ELF-1 (cell line): ENCODE measurements at places on chromosomes 11 and 22.

DNA sequence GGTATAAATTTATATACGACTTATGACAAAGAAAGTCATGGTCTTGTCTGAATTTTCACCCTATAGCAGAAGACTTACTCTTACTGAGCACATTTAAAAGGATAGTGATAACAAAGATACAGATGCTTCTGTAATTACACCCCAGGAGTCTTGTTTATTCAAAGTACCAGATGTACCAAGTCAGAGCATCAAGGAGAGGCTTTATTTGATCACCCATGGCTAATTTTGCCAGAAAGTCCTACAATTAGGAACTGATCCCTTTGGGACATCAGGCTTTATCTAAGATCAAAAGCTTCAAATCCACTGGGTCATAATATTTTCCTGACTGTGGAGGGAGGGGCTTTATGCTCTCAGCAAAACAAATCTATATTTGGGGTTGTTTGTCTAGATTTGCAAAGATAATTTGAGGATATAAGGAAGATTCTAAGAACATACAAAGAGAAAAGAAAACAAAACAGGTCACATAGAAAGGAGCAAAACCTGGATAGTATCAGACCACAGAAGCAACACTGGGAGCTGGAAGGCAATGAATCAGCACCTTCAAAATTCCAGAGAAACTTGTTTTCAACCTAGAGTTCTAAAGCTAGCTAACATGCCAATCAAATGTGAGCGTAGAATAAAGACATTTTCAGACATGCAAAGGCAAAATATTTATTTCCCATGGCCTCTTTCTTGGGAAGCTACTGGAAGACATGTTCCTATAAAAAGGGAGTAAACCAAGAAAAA is 124.8 kb upstream of the CSNK2A3 start:
- DNase-seq = no peak

- DNase-seq = no peak
Measured at GRCh38 chr11:79525257-79525656, 84.4 kb upstream of the TENM4 start.

DNA sequence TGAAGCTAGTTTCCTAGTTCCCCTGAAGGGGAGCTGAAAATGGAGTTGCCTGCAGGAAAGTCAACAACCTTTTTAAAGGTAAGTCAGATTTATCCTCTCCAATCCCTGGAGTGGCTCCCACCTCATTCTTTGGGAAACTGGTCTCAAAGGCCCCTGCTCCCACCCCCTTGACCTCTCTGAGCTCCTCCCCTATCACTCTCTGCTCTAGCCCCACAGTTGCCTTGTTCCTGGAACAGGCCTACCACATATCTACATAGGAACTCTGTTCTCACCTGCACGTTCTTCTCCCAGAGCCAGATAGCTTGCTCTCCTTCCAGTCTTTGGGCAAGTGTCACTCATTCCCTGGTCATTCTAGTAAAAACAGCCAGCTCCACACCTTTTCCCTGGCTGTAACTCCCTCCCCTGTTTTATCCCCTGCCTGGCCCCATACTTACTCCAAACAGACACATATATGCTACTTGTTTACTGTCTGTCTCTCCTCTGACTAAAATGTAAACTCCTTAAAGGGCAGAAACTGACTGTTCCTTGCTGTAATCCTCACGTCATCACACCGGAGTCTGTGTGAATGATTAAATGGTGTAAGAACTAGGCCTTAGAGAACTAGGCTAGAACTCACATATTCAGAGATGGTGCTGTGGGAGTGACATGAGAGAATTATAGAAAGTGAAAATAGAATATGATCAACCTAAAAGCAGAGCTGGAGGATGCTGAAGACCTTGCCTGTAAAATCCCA is 53.3 kb downstream of the TCF20 start:
- no peak for DNase-seq

DNA sequence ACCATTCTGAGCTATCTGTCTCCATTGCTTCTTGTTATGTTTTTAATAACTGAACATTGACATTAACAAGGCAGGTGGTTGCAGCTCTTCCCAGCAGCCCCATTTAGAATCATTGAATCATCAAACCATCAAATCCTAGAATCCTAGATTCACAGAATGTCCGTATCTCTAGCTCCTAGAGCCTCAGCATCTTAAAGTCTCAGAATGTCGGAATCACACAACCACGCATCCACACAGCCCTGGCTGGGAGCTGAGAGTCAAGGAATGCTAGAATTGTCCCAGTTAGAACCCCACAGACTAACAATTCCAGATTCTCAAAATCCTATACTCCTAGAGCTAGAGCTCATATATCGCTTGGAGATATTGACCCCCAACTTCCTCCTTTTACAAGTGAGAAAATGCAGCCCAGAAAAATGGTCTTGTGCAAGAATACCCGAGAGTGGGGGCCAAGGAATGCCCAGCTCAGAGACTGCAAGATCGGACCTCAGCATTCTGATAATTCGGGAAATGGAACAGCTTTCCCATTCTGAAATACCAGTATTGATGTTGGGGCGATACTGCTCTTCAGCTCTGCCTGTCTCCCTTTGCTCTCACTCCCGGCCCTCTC is 38.8 kb downstream of the PDE2A start:
- DNase-seq = no peak

GRCh38 chr11:1889224-1889930 is 2.3 kb downstream of the PRR33 start:
- DNase-seq = no peak

GRCh38 chr22:26725012-26725676 is 67.8 kb downstream of the MIAT start:
- no peak for DNase-seq

GRCh38 chr11:26623076-26623659 is 51.1 kb upstream of the MUC15 start:
- no peak for DNase-seq

DNA sequence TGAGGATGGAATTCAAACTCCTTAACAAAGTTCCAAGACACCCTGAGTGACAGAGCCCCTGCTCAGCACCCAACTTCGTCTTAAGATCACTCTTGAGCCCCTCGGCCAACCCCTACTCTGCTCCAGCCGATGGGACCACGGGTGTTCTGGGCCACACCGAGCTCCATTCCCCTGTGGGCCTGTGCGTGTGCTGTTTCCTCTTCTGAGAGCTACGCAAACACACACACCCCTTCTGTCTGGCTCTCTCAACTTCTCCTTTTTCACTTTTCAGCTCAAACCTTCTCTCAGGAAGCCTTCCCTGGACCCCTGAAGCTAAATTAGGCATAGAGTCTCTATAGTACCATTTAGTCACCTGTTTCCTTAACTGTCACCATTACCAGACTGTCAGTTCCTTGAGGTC is 37.5 kb upstream of the NNMT start:
- no peak for DNase-seq

DNA sequence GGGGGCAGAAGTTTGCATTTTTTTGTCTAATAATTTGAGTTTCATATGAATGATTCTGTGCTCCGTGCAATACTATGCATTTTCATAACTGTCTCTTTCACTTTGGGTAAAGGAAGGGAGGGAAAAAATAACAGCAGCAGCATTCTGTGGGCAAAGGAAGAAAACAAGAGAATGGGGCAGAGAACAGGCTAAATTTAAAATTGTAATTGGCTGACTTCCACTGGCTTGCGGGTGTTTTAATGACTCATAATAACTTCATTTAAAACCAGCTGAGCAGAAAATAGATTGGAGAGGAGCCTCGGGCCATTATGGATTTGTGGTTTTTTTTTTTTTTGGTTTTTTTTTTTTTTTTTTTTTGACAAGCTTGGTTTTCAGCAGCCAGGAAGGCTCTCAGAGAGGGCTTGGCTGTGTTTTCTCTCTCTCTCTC is 107.4 kb downstream of the ZBTB16 start:
- no peak for DNase-seq

DNA sequence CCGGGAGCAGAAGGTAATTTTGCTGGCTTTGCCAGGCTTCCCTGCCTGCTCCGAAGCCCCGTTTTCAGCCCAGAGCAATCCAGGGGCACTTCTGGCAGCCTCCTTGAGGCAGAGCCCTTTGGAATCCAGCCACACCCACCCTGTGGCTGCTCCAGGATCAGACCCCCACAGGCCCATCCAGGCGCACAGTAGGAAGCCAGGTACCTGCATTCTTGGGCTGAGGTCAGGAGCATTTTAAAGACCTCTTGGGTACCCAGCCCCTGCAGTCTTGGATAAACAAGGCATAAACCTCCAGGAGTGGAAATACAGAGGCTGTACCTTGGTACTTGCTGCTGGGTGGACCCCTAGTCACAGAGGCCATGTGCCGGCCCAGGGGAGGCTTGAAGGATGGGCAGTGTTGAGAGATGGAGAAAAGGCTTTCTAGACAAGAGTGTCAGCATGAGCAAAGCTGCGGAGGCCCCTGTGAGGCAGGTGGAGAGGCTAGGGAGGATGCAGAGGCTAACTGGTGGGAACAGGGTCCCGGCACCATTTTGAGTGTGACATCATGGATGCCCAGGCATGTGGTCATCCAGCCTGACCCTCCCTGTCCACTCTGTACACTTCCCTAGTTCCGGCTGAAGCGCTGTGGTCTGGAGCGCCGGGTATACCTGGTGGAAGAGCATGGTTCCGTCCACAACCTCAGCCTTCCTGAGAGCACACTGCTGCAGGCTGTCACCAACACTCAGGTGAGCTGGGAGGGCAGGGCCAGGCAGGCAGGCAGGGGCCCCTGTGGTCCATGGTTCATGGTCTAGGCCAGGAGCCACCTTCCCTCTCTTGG is 3.9 kb downstream of the MUS81 start:
- no peak for DNase-seq

DNA sequence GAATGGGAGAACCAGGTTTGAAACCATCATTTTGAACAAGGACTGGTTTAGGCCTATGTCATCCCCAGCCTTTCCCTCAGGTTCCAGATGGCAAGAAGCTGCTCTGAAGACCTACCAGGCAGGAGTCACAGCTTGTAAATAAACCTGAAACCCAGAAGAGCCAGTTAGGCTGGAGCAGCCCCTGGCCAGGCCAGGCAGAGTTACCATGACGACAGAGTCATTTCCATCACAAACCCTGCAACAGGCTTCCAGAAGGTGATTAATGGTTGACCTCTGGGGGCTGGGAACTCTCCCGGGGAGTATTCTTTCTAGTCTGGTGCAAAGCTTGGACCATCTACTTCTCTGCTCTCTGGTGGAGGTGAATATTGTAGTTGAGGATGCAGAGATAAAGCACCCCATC is 164.1 kb upstream of the NCAM1 start:
- peak; percentile 97 for DNase-seq

GRCh38 chr11:60348116-60348515 is 21.1 kb downstream of the MS4A6E start:
- no peak for DNase-seq

GRCh38 chr11:31870609-31871309 is 59.6 kb upstream of the PAX6 start:
- peak; percentile 94 for DNase-seq

GRCh38 chr11:32253706-32254105 is 162.8 kb downstream of the RCN1 start:
- DNase-seq = no peak

DNA sequence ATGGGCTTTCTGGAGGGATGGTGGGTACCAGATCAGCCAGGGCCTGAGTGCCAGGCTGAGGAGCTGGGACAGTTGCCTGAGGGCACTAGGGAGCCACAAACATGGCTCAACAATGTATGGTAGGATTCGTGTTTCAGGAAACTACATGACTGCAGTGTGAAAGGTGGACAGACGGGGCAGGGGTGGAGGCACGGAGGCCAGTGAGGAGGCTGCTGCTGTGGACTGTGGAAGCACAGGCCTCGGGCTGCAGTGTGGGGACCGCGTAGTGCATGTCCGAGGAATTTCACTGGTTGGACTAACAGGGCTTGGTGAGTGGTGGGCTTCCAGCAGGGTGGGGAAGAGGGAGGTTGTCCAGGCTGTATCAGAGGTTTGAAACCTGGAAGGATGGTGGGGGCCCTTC is 7.8 kb downstream of the P2RY2 start:
- DNase-seq = no peak

DNA sequence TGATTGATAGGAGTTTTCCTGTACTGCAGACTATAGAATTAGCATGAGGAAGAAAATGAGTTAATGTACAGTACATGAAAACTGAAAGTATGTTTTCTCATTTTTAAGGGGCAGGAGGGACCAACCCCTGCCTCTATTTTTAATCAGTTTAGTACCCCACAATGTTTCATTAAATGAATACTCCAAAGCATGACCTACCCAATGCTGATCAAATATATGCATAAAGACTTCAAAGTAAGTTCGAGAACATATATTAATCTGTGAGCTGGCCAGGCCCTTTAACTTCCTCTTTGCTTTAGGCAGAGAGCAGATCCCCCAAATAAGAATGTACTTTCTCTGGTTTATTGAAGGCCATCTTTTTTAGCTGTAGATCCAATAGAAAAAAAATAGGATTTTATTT is 161.0 kb downstream of the FCHSD2 start:
- DNase-seq = no peak

DNA sequence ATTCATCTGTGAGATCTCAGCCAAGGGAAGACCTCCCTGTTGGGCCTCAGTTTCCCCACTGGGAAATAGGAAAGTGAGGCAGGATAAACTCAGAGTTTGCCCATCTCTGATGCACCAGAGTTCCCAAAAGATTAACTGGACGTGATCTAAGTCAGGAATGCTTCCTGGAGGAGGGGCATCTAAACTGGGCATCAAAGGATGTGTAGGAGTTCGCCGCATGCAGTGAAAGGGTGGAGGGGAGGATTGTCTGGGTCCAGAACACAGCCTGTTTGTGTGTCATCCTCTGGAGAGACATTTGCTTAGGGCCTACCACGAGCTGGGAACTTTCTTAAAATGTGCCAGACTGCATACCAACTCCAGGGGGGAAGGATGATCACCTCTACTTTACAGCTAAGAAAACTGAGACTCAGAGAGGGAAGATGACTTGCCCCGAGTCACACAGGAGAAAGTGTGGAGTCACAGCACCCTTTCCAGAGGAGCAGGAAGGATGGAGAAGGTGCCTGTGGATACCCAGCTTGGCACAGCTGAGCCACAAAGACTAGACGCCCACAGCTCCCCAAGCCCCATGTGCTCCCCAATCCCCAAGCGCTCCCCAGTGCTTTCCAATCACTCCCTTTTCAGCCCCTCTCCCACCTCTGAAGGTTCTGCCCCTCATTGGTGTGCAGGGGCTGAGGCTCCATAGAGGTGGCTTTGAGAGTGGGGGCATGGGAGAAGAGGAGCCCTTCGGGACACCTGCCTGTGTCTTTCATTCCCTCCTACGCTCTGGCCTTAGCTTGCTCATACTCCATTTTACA is 50.1 kb downstream of the MN1 start:
- DNase-seq = no peak
